ENCODE measurements at places on chromosomes 1 and 21.

GRCh38 chr1:162013289-162013688 lies 10.4 kb downstream of the OLFML2B start:
- no peak for DNase-seq

DNA sequence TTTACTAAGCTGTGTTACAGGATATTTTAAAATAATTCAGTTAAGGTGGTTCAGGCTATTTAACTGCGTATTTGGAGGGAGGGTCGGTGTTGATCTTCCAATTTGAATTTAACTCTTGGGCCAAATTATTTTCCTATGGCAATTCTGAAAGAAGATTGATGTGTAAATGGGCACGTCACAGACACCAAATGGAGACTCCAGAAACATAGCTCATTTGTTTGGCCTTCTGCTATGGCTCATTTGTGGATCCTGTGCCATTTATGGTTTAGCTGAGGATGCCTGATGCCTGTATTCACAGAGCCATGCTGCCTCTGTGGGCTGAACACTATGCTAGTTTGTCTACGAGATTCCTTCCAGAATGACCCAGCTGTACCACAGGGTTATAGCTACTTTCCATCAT lies 70.6 kb downstream of the PTGER3 start:
- DNase-seq: no peak

GRCh38 chr1:220761688-220762427 lies 13.7 kb downstream of the MTARC2 start:
- DNase-seq: no peak

DNA sequence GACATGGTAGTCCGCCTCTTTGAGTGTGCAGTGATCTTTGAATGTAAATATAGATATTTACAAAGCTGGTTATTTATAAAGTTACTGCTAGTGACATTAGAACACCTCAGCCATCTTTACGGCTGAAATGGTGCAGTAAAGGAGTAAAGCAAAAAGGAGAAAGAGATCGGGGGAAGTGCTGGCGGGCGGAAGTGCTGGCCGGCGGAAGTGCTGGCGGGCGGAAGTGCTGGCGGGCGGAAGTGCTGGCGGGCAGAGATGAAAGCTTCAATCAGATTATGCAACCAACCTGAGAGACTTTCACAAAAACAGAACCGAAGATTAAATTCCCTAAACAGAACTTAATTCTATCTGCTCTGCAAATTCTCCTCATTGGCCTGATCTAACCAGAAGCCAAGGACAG lies 1.4 kb upstream of the OR14A16 start:
- DNase-seq: peak; percentile 2

GRCh38 chr1:207845109-207845508 lies 65.8 kb downstream of the CD34 start:
- no peak for DNase-seq

DNA sequence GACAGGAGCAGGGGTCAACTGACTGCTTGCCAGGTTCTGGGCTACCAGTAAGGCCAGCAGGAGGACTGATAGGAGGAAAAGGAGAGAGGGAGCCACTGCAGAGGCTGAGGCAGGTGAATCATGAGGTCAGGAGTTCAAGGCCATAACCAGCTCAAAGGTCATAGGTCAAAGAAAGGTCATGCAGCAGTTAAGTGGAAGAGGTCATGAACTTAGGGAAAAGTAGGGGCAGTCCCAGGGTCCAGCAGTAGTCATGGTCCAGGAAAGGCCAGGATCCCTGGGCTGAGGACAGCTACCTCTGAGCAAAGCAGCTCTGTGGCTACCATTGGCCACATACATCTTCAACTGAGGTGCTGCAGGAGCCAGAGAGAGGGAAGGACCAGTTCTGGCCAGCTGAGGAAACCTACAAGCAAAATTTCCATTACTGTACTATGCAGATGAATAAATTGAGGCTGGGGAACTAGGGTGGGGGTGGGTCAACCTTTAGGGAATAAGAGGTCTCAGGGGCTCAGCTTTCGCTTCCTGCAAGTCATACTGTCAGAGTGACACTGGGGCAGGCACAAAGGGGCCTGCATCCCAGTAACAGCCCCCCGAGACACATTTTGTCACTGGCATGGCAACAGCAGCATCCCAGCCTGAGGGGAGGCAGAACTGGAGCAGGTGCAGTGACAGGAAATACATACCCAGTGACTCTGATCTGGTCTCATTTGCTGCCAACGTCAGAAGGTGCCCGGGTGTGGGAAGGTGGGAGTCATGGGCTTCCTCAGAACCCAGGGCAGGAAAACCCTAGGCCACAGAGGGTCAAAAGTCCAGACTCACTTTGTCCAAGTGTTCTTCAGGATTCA lies 5.2 kb upstream of the INPP5B start:
- no peak for DNase-seq

DNA sequence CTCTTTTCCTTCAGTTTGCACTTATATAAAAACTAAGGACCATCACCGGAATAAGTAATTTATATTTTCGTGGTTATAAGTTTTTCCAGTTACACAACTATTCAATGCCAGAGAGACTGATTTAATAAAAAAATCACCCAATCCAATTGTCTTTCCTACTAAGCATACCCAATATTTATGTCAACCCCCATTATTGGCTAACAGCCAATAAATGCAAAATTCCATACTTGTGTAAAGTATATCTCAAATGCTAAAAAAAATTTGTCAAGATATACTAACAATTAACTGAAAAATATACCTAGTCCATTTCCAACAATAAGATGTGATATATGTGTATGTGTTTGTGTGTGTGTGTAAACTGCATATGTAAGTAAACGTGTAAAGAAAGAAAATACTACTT lies 117.4 kb downstream of the AGBL4 start:
- DNase-seq: no peak

DNA sequence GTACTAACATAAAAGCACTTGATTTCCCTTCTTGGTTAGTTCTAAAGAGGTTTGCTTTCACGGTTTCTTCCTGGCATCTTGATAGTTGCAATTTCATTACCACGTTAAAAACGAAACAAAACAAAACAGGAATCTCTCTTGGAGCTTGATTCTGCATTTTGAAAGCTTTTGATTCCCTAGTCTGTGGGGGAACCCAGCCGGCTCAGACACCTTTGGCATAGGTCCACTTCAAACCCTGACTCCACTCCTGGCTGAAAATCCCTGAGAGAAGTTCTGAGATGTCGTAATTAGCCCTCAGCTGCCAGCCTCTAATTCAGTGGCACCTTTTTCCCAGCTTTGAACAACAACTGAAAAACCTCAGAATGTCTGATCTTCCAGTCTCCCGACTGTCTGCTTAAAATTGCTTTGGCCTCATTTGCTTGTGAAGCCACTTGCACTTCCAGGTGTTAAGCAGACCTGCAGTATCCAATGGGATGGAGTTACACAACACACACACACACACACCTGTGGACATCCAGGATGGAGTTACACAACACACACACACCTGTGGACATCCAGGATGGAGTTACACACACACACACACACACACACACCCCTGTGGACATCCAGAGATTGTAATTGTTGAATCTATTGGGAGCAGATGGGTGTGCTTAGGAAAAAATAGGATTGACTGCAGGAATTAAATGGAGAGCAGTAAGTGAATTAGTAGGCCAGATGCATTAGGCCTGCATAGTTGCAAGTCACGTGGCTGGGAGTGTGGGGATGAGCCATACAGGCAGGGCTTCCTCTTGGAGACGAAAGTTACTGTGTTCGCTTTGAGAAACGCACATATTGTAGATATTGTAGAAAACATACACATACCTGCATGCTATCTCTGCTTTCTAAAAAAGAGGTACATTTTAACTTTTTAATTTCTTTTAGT lies 285.6 kb upstream of the FMN2 start:
- peak; percentile 33 for DNase-seq

- peak; percentile 19 for DNase-seq
Observed at GRCh38 chr1:216221260-216221700, 202.0 kb downstream of the USH2A start.

DNA sequence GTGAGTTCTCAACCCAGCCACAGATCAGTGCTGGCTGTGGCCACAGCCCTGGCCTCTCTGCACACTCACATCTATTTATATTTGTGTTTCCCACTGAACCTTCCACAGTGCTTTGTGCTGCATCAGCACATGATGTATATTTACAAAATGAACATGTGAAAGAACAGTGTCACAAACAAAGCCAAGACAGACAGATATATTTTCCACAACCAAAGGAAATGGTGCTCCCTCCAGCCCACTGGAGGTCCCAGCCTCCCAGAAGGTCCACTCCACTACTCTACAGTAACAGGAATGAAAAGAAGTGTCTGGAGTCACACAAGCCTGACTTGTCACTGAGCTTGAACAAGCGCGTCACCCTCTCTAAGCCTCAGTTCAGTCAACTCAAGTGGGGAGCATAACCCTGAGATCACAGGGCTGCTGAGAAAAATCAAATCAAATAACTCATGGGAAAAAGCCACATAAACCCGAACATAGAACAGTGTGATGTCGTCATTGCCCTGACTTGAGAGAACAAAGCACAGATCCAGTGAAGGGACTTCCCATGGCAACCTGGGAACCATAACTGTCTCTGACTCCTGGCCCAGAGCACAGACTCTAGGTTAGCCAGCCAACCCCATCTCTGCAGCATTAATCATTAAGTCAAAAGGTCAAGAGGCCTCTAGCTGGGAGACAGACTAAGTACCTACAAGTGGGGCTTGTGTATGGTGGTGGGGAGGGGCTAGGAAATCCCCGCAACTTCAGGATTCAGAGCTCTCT lies 121.2 kb downstream of the TRABD2B start:
- no peak for DNase-seq

DNA sequence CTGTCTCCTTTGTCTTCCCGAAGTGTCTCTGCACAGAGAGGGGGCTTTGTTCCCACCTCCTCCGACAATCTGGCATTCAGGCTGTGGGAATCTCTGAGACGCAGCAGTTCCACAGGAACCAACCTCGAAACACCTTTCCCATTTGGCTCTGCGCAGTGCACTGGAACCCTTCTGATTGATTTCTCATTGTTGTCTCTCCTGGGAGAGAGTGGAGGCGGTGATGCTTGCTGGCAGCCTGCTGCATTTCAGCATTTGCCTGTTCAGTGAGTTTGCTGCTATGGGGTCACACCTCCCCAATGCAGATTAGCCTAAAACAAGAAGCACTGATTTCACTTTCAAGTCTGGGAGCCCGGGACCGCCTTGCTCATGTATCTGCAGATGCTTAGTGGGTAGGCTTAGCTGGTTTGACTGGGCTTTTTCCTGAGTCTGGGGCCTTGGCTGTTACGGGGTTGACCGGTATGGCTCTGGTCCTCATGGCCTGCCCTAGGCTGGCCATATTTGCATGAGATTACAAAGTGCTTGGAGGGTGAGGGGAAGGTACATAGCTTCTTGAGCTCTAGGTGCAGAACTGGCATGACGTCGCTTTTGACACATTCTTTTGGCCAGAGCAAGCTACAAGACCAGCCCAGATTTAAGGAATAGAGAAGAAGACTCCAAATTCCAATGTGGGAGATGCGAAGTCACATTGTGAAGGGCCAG lies 695.3 kb downstream of the PTPRU start:
- DNase-seq: no peak

DNA sequence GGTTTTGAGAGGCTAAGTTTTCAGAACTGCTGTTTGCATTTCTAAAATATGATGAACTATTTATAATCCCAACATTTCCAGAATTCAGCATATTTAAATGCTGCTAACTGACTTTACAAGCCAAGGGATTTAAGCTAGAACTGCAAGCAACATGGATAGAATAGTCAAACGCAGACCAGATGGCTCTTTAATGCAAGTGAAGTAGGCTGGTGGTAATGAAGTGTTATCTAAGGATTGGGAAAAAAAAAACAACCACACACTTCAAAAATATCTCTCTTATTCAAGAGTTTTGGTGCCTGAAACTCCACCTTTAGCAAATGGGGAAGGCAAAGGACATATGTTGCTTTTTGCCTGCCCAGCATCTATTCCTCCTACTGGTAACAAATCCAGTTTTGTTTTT lies 20.9 kb upstream of the SSX2IP start:
- no peak for DNase-seq

DNA sequence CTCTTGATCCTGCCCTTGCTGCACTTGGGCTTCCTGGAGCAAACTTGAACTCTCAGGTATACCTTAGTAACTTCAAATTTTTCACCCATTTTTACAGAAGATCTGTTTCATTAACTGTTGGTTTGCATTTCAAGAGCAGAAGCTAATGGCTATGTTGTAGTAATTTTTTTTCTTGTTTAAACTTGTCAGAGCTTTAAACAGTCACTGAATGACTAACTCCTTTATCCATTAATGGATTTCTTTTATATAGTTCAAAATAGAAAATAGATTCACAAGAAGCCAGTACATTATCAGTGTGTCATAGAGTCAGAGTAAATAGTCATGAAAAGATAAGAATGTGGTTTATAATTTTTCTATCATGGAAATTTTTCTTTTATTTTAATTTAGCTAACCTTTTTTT lies 13.6 kb downstream of the SRSF11 start:
- no peak for DNase-seq

GRCh38 chr21:17196623-17197022 lies 316.2 kb upstream of the CXADR start:
- DNase-seq: no peak

GRCh38 chr1:223209293-223209898 lies 66.3 kb upstream of the TLR5 start:
- DNase-seq: no peak

DNA sequence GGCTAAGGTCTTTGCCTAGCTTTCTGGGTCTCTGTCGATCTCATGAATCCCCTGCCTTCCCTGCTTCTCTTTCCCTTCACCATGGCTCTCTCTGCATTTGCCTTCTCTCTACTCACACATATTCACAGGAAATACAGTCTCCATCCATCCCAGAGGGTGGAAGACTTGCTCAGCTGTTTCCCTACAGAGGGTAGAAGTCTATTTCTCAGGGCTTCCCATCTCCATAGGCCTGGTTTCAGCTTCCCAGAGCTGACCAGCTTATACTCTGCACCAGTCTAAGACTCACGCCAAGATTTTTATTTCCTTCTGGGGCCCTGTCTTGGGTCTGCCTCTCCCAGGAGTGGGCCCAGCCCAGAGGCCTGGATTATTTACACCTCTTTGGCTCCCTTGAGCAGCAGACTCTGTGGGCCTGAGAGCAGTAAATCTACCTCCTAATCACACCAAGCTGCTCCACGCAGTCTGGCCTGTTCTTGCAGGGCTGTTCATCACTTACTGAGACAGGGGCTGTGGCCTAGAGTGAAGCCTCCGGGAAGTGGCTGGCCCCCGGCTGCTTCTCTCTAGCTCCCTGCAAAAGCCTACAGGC lies 102.5 kb downstream of the PLXNA2 start:
- DNase-seq: no peak

DNA sequence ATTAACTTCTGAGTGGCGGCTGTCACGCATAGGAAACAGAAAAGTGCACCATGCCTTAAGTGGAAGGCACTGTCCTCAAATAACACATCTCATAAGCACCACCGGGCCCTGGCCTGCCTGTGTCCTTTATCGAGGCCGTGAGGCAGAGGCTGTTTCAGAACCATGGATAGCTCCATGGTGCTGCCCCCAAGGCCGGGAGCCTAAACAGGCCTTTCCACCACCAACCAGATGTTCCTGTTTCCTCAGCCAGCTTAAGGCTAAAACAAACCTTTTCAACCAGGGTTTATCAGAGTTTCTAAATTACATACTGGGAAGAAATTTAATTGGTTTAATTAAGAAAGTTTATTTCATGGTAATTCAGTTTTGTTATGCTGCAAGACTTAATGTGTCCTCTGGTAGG lies 114.4 kb downstream of the DMRTA2 start:
- peak; percentile 56 for DNase-seq

Measured in hematopoietic multipotent progenitor cell (in vitro differentiated cells).